Cortex of kidney (tissue), 1 donor: ENCODE measurements at places on chromosomes 3 and 15.

DNA sequence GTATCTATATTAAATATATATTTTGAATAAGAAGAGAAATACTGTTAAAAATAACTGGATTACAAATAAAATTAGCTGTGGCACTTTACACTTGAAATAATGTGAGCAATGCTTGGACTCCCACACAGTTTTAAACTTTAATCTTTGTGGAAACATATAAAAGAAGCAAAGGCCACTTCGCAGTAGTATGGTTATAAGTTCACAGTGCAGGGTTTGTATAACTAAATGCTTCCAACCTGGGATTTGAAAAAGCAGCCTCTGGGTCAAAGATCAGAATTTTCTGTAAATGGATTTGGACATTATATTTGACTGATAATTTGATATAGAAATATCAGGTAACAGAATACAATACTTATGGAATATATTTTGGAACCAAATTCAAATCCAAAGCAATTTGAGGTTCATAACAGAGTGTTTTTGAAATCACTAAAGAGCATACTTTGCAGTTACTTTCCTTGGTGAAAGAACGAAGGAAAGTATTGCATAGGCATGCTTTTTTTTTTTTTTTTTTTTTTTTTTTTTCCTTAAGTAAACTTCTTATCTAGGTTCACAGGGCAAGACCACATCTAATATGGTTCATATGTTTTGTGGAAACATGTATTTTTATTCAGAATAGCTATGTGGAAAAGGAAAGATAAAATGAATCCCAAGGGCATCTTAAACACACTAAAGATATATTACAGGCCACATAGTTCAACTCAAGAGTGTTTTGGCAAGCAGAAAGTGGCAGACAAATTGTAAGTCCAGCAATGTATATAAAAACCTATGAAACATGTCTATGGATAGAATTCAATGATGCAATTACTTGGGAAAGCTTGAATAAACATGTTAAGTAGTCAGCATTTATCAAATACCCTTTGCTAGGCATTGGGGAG, 47.1 kb upstream of the SGO1 start:
- DNase-seq: no peak

DNA sequence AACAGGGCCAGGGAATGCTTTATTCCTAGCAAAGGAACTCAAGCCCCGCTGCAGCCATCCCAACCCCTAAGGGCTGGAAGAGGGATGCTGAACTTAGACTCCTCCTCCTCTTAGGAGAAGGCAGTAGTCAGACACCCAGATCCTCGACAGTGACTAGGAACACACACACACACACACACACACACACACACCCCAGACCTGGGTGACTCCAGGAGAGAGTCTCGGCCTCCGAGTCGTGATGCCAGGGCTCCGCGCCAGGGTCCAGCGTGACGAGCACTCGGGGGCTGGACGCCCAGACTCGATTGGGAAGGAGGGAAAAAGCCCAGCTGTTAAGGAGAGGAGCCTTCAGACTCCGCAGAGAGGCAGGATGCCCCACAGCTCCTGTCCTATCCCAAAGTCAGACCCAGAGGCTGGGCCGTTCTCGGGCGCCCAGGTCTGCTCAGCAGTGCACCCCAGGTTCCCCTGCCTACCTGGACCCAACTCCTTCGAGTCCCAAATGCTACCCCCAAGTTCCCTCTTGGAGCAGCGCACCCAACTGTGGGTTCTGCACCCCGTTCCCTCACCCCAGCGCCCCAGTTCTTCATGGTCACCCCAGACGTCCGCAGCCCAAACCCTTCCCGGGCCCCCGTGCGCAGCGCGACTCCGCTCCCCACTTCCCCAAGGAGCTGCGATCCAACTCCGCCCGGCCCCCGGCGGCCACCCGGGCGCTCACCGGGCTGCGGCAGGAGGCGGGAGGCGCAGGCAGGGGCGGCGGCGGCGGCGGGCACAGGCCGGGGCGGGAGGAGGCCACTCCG, 421 bp downstream of the BMF start:
- no peak for DNase-seq

DNA sequence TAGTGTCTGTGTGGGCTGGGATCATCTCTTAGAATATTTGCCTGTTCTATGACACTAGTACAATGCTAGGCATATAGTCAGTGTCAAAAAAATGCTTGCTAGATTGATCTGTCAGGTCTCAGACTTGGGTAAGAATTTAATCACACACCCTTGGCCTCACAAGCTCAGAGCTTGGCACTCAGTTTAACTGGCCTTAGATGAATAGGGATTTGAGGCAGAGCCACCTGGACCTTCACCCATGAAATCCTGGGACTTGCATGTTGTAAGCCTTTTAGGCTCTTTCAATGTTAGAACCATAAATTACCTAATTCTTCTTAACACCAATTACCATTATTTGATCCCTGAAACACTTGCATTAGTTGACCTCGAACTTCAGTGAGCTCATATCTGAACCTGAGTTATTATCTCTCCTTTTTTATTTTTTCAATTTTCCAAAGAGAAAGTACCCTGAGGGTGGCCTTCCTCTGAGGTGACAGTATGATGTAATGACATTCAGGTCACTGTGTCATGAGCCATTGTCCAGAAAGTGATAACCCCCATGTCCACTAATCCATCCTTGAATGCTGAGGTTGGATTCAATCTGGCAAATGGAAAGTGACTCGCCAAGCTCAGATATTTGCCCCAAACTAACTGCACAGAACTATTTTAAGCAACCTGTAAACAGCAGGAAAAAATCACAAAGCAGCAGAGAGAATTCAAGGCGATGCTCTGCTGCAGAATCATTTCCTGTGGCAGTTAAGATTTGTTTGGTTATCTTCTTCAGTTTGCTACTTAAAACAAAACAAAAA, 615.2 kb upstream of the NR2F2 start:
- DNase-seq: no peak

GRCh38 chr15:79595995-79596622, 164.0 kb downstream of the MINAR1 start:
- DNase-seq: no peak

- no peak for DNase-seq
Measured at GRCh38 chr3:51500632-51501131, 867 bp upstream of the DCAF1 start.

DNA sequence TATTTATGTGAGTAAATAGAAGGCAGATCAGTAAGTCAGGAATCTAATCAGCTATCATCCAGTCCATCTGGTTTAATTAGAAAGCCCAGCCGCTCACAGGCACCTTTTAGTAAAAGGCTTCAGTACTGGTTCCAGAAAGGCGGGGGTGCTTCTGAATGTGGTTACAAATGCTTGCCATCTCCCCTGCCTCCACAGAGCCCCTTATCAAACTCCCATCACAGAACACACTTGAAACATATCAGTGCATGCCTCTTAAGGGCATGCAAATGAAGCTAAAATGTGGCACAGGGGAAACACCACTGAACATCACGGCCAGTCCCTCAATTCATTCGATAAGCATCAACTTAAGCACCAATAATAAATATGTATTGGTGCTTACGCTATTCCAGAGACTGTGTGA, 261.4 kb downstream of the RORA start:
- DNase-seq: no peak

- DNase-seq: no peak
Measured at GRCh38 chr3:153285982-153286381, 124.0 kb downstream of the RAP2B start.

DNA sequence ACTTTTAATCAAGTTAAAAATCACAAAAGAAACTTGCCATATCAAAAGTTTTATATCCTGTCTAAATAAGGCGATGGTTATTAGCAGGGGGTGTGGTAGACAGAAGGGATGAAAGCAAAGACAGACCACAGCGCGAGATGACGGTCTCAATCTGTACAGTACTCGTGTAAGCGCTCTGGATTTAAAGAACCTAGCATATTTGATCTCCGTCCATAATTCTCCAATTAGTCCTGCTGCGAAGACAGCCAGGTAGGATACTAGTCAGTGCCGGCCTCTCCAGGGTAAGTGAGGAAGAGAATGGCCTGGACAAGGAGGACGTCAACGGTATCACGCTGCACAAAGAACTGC, 701 bp downstream of the SGO1 start:
- no peak for DNase-seq

DNA sequence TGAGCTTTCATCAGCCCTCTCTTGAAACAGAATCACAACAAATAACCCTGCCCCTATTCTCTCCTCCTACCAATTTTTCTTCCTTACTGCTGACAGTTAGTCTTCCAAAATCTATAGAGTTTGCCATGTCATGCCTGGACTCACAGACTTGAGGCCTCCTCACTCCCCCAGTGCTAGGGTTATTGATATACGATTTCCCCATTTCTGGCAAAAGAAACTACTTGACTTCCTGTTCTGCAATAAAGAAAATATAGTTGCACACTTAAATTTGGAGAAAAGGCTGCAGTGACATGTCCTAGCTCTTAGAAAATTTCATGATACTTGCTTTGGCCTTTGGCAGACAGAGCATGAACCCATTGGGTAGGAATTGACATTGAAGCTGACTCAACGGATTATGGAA, 75.9 kb downstream of the CYP19A1 start:
- no peak for DNase-seq

DNA sequence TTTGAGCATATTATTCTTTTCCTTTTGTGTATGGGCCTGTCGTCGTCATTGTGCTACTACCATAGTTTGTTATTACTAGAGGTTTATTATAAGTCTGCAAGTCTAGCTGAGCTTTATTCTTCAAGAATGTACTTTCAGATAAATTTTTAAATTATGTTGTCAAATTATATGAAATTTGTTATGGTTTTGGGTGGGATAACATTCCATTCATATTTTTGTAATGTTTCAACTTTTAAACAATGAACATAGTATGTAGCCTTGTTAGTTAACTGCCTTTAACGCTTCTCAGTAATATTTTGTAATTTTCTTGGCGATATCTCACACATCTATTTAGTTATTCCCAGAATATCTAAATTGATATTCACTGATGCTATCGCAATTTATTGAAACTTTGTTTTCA, 41.6 kb upstream of the GOLGA8B start:
- no peak for DNase-seq

DNA sequence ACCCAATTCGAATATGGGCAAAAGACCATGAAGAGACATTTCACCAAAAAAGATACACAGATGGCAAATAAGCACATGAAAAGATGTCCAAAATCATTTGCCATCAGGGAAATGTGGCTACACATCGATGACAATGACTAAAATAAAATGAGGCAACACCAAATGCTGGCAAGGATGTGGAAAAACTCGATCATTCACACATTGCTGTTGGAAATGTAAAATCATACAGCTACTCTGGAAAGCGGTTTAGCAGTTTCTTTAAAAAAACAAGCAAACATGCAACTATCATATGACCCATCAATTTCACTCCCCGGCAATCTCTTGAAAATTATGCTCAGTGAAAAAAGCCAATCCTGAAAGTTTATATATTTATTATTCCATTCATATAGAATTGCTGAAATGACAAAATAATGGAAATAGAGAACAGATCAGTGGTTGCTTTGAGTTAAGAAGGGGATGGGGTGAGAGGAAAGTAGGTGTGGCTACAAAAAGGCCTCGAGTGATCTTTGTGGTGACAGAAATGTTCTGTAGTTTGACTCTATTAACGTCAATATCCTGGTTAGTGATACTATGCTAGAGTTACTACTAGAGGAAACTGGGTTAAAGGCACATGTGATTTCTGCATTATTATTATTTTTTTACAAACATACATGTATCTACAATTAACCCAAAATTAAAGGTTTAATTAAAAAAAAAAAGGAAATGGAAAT, 45.0 kb downstream of the DLG1 start:
- no peak for DNase-seq

GRCh38 chr15:44099671-44100070, 95.4 kb downstream of the FRMD5 start:
- no peak for DNase-seq

GRCh38 chr3:156010829-156011228, 109.5 kb upstream of the KCNAB1 start:
- DNase-seq: no peak

GRCh38 chr15:63256433-63257274, 20.8 kb upstream of the APH1B start:
- DNase-seq: no peak

- DNase-seq: no peak
Measured at GRCh38 chr15:25670621-25671020, 192.5 kb downstream of the ATP10A start.

DNA sequence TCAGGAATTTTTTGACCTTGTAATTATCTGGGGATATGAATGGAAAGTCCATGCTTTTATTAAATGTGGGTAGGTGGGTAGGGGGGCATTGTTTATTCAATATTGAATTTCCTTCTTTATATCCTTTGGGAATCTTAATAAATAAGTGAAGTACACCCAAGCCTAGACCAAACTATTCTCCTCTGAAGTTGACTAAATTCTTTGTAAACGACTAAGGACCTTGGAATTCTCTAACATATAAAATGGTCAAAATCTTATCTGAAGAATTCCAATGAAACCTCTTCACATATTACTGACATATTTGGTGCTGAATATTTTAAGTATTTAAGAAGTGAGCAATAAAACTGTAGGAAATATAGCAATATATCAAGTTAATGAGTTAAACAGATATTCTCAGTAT, 1432.1 kb upstream of the GBE1 start:
- no peak for DNase-seq

DNA sequence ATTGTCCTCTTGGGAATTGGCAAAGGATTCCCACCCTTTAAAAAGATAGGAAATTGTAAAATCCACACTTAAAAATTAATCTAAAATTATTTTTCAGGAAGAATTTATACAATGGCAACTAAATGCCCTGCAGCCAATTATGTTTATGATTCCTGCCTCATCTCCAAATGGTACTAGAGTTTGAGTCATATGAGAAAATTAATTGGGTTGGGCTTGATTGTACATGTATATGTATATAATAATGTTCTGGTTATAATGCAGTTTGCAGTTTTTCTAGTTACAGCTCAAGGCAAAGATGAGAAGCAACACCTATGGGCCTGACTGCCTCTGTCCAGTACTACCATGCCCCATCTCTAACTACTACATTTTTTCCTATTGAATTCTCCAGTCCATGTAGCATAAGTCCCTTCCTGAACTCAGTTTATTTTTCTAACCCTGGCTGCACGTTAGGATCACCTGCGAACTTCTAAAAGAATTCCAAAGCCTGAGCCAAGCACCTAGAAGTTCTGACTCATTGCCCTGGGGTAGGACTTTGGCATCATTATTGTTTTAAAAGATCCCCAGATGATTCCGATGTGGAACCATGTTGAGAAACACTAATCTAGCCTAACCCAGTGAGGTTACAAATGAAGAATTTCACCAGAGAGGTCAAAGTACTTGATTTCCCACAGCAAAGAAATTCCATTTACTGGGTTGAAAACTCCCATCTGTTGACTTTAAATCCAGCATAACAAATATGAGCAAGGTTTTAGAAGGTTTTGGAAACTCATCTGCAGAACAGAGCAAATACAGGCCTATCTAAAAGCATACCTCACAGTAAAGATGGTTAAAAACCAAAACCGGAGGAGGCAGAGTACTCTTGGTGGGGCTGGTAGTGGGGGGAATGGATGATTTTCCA, 19.4 kb downstream of the TGFBR2 start:
- DNase-seq: no peak

- DNase-seq: no peak
Measured at GRCh38 chr3:195203606-195204005, 67.4 kb downstream of the XXYLT1 start.

GRCh38 chr15:95432878-95433405, 897.6 kb upstream of the NR2F2 start:
- no peak for DNase-seq
